ENCODE measurements at places on chromosomes 7 and 10.

DNA sequence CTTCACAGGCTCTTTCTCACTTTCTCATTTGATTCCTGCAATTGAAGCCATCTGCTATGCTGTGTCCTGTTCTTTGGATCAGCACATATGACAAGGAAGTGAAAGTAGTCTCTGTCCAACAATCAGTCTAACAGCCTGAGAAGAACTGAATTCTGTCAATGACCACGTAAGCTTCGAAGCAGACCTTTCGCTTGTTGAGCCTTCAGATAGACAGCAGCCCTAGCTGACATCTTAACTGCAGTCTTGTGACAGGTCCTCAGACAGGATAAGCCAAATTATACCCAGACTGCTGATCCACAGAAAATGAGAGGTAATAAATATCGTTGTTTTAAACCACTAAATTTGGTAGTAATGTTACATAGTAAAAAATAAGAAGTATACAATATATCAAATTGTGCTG, 691.0 kb upstream of the LRRTM3 start:
- DNase-seq = no peak

DNA sequence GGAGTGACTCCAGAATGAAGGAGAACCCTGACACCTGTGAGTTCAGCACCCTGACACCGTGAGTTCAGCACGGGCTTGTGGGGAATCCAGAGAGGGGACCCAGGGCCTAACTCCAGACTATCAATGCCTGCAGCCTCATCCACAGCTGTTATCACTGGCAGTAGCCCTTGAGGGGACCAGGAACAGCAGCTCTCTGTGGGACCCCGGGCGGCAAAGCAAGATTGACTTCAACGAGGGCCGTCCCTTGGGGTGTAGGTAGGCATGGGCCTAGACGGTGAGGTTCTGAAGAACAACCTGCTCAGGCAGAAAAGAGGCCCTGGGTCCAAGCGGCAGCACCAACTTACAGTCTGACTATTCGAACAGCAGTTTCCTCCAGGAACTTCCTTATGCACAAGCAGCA, 8.9 kb downstream of the GRID1 start:
- DNase-seq = no peak

DNA sequence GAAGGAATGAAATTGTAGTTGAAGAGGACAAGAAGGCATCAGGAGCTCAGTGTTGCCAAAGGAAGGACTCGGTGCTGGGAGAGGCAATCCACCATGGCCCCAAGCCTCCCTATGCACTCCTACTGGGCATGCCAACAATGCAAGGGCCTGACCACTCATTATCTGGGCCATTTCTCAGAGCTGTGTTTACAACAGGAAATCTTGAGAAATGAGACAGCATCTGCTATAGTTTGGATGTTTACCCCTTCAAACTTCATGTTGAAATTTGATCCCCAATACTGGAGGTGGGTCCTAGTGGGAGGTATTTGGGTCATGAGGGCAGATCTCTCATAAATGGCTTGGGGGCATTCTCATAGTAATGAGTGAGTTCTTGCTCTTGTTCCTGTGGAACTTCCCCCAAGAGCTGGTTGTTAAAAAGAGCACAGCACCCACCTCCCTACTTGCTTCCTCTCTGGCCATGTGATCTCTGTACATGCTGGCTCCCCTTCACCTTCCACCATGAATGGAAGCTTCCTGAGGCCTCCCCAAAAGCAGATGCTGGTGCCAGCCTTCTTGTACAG, 50.8 kb upstream of the AOAH start:
- no peak for DNase-seq

DNA sequence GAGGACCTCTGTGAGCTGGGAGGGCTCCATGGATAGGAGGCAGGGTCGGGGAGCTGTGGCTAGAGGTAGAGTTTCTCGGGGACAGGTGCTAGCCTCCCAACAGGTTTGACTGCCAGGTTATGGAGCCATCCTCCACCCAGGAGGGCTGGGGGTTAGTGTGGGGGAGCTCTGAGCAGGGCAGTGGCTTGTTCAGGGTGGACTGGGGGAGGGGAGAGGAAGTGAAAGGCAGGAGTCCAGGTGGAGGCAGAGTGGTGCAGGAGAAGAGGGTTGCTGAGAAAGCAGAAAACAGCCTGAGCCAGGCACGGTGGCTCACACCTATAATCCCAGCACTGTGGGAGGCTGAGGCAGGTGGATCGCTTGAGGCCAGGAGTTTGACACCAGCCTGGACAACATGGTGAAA, 40.5 kb upstream of the HSPB1 start:
- DNase-seq = no peak

Measured in central memory CD4-positive, alpha-beta T cell (primary cell).